ENCODE measurements at places on chromosomes 3 and 15.
A peak's percentile ranks its signal among the peaks of the same experiment; 100 is the strongest.

DNA sequence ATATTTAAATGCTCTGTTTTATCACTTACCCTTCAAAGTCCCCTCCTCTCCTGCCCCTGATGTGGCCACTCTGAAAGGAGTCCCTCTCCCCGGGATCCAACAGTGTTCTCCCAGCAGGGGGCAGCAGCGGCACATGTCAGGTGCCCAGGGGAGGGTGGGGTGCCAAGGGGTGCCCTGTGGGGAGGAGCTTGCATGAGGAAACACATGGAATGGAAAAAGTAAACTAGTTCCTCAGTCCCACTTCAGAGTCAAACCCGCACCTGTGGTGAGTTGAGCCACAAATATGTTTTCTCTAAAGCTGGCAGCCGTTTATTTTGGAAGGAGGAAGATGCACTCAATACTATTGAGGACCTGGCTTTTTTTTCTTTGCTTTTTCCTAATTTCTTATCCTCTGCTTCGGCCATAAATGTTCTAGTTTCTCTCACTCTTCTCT lies 30.1 kb upstream of the NRROS start:
- peak; percentile 62 for DNase-seq

- no peak for DNase-seq
Measured at GRCh38 chr3:193673845-193674244, 80.8 kb downstream of the OPA1 start.

GRCh38 chr3:53493963-53494791 lies at the start of gene CACNA1D:
Gene CACNA1D, plus strand, starts transcription at chr3:53494611. Its CDS starts 556 bp downstream, at chr3:53495167.
- no peak for DNase-seq

- no peak for DNase-seq
Measured at GRCh38 chr15:73993211-73993994, 1.1 kb upstream of the PML start.

- no peak for DNase-seq
Measured at GRCh38 chr3:53555068-53555588, 60.7 kb downstream of the CACNA1D start.

DNA sequence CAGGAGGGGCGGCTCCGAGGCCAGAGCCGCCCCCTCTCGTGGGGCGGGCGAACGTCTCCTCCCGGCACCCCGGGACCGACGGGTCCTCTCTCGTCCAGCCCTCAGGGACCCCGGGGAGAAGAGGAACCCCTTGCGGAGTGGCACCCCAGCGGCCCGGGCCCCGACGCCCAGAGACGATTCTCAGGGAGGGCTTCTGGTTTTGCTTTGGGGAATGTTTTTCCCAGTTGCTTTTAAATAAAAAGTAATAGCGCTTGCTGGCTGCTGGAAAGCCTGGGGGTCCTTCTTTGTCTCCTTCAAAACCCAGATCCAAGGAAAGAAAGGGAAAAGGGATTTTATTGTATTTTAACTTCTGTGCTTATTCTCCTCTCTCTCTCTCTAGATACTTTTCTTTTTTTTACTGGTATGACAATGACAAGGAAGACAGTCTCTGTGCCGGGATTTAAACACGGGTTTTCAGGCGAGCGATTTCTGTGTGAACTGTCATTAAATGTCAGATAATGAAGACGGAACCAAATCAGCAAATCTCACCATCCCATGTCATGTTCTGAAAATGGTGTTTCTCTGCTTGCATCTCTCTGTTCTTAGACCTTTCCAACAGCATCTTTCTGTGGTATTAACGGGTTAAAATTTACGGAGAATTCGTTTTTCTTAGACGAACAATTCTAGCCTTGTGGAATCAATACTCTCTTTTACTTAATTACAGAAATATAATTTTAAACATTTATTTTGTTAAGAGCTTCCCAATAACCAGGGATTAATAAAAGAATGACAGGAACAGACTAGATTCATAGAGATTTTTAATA lies 530 bp upstream of the PCOLCE2 start:
- DNase-seq: no peak

DNA sequence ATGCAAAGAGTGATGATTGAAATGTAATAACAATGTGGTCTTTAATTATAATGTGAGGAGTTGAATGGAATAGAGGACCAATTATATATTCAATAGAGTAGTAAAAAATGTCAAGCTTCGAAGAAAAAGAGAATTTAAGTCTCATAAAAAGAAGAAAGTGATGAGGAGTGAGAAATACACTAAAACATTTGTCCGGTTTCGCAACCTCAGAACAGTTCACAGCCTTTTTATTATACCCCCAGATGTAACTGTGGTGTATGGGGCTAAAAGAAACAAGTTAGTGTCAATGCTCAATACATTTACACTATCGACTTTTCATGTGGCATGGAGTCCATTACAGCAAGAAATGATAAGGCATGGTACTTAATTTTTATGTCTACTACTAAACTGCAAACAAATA lies 386.5 kb upstream of the ATP11B start:
- no peak for DNase-seq

DNA sequence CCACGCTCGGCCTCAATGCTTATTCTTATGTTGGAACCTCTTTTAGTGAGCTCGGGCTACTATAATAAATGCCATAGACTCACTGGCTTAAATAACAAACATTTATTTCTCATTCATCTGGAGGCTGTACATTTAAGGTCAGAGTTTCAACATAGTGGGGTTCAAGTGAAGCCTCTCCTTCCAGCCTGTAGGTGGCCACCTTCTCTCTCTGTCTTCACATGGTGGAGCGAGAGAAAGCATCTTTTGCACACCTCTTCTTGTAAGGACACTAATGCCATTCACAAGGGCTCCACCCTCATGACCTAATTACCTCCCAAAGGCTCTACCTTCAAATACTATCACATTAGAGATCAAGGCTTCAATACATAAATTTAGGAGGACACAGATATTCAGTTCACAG lies 520.3 kb upstream of the EPHA6 start:
- no peak for DNase-seq

GRCh38 chr3:183064475-183064874 lies 34.8 kb downstream of the MCCC1 start:
- DNase-seq: no peak

DNA sequence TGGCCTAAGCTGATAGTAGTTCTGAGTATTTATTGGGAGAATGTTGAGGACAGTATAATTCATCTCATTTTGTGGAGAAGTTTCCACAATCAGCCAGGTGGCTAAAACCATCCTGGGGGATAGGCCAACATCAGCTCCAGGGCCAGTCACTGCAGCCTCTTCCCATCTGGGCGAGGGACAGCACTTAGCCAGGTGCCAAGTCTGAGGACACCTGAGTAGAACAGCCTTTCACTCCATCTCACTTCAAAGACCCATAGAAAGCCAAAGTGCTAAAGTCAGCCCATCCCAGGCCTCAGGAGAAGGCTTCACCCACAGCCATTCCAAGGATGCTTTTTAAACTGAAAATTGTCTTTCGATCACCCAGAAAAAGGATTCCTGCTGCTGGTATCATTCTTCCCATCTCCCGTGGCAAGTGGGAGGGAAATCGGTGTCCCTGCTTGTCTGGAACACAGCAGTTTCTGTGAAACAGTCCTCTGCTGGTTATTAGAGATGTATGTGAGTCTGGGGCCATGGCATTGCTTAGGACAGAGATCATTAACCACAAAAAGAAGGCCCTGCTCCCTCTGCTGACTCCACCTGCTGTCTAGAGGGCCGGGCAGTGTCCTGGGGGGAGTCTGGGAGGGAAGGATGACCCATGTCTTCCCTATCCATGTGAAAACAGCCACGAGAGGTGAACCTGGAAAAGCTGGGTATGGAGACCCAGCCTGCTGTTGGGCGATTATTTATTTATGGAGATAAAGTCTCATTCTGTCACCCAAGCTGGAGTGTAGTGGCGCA lies 9.6 kb downstream of the CALML4 start:
- DNase-seq: no peak

GRCh38 chr3:134028486-134029255 lies 1.1 kb downstream of the SLCO2A1 start:
- DNase-seq: no peak

GRCh38 chr3:81829937-81830336 lies 68.5 kb upstream of the GBE1 start:
- DNase-seq: no peak

DNA sequence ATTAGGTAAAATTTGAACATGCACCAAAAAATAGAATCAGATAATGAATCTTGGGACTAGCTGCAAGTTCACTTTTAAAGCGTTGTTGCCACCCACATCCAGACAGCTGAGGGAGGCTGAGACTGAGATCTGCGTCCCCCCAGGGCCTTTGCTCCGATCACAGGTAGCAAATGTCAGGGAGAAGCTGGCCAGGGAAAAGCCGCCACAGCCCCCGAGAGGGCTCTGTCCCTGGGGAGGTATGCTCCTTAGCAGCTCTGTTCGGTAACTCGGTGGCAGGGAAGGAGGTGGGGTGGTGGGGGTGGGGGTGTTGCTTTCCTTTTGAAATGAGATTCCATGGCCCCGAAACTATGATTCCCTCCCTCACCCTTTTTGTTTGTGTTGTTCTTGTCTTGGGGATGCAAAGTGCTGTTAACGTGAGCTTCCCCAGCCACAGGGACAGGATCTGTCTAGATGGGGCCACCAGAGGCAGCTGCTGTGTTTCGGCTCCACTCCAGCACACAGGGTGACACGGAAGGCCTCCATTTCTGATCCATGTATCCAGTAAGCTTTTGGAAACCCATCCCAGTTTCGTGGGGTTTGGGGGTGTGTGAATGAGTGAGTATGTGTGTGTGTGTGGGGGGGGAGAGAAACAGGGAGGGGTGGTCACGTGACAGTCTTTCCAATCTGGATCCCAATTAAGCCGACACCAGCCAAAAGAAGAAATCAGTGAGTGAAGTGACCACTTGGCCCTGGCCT lies 1.1 kb upstream of the MINAR1 start:
- DNase-seq: no peak

DNA sequence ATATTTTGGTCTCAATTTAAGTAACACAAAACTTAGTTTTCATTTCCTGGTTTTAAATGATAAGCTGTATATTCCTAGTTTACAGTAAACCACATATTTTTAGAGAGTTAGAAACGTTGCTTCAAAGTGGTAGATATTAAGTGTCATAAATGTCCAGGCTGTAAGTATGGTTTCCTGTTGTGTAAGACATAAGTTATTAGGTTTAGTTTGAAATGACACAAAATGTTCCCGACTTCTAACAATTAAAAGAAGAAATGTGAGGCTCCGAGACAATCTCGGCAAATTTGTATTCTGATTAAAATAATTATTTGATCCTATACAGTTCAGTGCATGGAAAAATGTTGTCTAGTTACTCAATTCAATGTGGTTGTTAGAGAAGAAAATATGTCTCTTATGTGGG lies 387.3 kb downstream of the EPHA3 start:
- no peak for DNase-seq

- DNase-seq: no peak
Measured at GRCh38 chr15:48634096-48634495, 11.4 kb downstream of the FBN1 start.

GRCh38 chr3:28971156-28971555 lies 309.7 kb upstream of the RBMS3 start:
- DNase-seq: no peak

GRCh38 chr15:22950256-22950990 lies 29.7 kb downstream of the CYFIP1 start:
- DNase-seq: no peak

- DNase-seq: no peak
Measured at GRCh38 chr3:52310861-52311575, 5.1 kb upstream of the DNAH1 start.

DNA sequence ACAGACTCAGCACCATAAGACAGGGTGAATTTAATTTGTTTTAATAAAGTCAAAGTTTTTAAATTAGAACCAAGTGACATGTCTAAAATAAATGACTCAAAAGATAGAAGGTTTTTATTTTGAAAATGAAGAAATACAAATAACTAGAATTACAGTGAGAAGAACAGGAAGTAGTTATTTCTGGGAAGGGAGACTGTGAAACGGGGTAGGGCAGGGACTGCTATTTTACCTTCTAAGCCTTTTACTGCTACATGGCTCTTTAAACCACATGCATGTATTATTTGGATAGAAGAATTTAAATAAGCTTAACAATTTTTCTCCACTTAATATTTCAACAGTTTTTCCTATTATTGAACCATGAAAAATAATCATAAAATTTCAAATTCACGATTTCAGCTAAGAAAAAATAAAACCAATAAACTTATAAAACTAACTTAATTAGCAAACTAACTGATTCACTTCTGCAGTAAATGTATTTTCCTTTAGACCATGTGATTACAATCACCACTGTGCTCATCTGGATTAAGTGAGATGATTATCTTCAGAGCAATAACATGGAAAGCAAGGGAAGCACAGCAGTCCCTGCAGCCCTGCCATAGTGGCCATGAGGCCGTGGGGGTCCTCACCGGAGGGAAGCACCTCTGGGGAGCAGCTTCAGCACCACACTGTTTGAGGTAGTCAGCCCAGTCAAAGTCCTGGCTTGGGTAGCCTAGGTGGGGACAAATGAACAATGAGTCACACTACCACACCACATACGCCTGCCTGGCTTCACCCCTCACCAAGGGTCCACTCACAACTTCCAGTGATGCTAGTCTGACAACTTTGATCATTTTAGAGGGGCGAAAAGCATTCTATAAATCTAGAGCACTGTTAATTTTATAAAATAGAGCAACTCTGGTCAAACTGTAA lies 28.3 kb upstream of the STIMATE start:
- no peak for DNase-seq

- DNase-seq: no peak
Measured at GRCh38 chr15:88125576-88125975, 131.0 kb downstream of the NTRK3 start.
